ENCODE measurements at places on chromosomes 16 and 17.

GRCh38 chr16:69724414-69724873 is 1.9 kb downstream of the NQO1 start:
- no peak for DNase-seq

DNA sequence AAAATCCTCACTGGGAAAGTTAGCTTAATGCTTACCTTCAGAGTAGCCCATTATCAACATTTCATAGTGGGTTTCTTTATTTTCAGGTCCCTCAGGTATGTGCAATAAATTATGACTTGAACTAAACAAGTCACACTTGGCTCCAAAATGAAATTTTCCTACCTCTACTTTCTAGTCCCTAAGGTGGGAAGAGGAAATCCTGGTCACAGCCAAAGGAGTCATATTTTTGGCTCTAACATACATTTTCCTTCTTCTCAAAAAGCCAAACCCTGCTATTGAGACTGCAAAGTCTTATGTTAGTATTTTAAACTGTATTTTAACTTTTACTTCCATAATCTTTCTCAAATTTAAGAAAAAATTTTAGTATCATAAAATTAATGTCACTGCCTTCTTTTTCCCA is 128.9 kb downstream of the BRIP1 start:
- DNase-seq, result no peak

- DNase-seq, result no peak
Measured at GRCh38 chr17:66255527-66255971, 26.3 kb upstream of the APOH start.

DNA sequence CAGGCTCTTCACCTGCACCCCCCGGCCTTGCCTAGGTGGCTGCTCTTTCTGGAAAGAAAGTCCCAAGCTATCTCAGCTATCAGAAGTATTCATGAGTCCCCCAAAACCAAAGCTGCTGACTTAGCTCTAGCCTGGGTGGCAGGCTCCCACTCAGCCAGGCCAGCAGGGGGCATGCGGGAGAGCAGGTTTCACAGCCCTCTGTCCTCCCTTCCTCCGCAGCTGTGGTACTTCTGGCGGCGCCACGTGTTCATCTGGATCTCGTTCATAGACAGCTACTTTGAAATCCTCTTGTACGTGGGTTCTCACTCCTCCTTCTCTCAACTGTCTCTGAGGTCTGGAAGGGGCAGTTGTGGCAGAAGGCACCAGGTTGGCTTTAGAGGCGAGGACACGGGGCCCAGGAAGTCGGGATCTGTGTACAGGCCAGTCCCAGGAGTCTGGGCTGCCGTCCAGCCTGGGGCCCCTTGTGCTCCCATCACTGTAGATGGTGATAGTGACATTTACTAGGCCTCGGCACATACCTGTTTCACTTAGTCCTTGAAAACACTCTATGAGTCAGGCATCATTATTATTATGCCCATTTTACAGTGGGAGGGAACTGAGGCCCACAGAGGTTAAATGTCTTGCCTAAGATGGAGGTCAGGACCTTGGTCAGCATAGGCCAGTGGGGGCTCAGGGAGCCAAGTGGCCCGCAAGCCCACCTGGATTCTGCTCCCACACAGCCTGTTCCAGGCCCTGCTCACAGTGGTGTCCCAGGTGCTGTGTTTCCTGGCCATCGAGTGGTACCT is 12.9 kb downstream of the TRPV2 start:
- no peak for DNase-seq

DNA sequence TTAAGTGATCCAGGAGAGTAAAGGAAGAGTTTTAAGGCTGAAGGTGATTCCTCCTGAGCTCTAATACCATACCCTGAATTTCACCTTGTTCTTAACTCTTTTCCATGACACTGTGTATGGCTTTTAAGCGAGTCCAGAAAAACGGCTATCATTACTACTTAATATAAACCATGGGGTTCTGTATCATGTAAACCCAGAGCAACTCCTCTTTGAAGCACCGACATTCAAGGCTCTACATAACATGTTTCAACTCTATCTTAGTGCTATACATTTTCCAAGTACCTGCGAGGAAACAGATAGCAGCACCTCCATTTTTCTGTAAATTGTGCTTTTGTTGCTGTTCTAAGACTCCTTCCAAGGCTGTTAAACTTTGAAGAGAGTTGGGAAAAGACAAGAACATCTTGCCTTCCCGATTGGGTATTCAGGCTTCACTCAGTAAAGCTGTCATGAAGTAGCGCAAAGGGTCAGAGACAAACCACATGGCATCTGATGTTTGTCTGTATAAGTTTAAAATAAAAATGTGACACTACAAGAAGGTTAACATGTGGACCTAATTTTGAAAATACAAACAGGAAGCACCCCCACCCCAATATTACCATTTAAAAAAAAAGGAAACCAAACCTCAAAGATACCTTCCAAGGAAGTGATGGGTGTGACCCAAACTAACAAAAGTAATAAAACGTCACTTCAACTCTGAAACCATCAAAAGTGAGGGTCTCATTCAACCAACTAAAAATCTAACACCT is 3.9 kb downstream of the STAT5B start:
- no peak for DNase-seq

DNA sequence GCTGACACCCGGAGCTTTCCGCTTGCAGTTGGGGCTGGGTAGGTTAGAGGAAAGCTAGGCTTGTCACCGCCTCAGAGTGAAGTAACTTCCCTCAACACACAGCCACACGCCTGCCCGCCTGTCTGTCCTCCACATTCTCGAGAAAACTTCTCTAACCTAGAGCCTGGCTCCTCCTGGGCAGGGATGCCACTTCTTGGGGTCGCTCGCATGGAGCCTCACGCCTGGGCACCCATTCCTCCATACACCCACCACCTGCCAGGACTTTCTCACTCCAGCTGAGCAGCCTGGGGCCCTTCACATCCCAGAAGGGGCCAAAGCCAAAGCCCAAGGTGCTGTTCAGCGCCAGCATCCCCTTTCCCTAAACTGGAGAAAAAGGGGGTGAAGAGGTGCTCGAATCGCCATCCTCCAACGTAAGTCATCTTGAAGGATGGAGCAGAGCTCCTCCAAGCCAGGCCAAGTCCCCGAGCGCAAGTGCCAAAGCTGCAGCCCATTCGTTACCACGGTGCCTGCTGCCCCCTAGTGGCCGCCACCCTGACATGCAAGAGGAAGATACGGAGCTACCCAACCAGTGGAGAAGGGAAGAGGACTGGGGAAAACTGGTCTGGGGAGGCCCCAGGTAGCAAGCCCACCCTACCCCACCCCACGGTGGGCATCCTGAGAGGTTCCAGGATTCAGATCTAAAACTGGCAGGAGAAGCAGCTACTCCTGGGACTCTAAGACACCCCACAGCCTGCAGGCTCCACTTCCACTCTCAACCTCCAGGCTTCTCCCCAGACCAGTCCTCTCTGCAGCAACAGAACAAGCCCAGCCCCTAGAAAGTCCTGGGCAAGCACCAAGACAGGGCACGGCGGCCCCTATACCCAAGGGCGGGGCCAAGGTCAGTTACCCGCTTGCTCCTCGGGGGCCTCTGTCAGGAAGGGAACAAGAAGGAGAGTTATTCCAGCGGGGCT is 63.1 kb downstream of the MYO18A start:
- peak; percentile 87 for DNase-seq

DNA sequence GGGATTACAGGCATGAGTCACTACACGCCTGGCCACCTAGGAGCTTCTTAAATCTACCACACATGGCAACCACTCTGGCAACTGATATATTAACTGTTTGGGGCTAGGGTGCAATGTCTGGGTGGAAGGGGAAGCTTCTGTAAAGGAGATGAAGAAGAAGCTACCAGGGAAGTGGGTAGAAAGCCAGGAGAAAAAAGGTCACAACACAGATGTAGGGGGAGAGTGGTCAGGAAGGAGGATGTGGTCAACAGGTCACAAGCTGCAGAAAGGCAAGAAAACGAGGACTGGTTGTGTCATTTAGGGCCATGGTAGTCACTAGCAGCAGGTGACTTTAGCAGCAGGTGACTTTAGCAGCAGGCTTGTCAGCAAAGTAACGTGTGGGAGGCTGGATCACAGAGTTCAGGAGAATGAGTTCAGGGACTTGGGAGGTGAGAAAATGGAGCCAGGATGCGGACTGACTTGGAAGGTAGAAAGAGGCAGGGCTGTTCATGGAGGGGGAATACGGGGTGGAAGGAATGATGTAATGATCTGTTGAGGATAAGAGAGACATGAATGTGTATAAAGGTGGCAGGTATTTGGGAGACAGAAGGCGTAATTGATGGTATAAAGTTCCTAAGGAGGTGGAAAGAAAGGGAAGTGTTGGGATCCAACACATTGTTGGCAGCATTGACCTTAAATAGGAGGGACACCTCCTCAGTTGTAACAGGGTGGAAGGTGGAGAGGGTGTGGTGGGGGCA is 16.3 kb upstream of the WFIKKN2 start:
- DNase-seq, result no peak
